Omental fat pad (tissue), 4 donors: ENCODE measurements at places on chromosomes 12 and 14. TPM values are rescaled to one million over a fixed set of nuclear protein-coding genes. Genes with fewer than 3 reads are reported as not detected.
A peak's percentile ranks its signal among the peaks of the same experiment; 100 is the strongest.

GRCh38 chr14:34987180-34987579, 4.4 kb downstream of the SRP54 start:
- no peak for DNase-seq

MMP19 gene
- 283 TPM for total RNA-seq

DNA sequence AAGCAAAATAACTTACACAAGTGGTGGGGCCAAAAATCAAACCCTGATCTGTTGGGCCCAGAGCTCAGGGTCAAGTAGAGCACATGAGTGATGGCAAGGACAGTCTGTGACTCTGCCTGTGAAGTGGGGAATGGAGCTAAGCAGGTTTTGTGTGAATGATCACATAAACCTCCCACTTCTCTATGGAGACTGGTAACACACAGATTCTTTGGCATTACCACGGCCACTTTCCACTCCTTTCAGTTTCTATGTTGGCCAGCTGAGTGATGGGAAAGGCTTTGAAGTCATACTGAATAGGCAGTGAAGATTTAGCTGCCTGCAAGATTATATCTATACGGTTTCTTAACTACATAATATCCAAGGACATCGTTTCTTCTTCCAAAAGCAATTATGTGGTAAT, 97.9 kb downstream of the ARMH4 start:
- DNase-seq = no peak

DNA sequence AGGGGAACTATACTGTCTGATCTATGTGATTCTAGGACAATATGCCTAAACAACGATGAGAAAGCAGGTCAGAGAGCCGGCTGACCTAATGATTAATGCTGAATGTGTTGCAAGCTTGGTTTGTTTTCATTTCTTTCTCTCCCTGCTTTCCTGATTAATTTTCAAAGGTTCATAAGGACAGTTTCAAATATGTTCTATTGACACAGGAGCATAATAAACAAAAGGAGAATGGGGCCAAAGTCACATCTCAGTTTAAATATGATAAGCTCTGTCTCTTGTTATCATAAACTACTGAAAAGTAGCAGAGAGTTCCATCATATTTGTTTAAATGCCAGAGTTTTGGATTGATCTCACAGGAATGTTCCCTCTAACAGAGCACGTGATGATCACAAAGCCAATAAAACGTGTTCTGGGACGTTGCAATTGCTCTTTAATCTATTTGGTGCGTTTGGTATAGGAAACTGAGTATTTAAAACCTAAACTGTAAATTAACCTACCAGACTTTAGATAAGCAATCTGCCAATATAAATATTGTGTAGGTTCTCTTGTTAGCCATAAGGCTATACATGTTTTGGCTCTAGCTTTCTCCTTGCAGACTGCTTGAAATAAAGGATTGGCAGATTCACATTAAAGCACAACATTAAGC, 3.7 kb upstream of the HSD17B6 start:
- DNase-seq = no peak

DNA sequence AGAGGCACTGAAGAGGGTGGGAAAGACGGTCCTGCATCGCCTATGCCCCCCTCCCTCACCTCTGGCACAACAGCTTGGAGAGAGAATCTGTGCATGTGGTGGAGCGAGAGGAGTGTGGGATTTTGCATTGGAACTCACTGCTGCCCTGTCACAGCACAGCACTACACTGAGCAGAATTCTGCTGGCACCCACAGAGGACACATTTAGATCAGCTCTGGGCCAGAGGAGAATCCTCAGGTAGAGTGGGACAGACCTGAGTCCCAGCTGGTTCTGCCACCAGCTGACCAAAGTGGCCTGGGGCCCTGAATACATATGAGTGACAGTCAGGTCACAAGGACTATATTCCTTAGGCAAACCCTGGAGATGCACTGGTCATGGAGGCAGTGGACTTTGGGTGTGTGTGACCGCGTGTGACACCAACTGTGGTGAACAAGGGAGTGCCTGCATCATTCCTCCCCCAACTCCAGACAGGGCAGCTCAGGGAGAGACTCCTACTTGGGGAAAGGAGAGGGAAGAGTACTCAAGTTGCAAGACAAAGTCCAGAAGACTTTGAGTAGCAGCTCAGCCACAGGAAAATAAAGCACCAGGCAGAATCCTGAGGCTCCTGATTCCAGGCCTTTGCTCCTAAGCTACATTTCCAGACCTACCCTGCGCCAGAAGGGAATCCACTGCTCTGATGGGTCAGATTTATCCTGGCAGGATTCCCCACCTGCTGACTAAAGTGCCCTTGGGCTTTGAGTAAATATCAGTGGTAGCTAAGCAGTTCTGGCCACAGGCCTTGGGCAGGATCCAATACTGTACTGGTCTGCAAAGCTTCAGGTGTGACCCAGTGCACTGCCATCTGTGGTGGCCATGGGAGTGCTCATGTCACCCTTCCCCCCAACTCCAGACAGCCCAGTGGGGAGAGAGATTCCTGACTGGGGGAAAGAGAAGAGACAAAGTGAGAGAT, 10.6 kb upstream of the ACOT1 start:
- DNase-seq = no peak

HAL gene
- total RNA-seq = 1.8 TPM

- no peak for DNase-seq
These were observed 224.2 kb downstream of the RAD51B start for GRCh38 chr14:68043752-68044151.

DHRS7 gene
- 82.9 TPM for total RNA-seq

GRCh38 chr14:28412077-28412476, 354.5 kb upstream of the FOXG1 start:
- DNase-seq = no peak

DNA sequence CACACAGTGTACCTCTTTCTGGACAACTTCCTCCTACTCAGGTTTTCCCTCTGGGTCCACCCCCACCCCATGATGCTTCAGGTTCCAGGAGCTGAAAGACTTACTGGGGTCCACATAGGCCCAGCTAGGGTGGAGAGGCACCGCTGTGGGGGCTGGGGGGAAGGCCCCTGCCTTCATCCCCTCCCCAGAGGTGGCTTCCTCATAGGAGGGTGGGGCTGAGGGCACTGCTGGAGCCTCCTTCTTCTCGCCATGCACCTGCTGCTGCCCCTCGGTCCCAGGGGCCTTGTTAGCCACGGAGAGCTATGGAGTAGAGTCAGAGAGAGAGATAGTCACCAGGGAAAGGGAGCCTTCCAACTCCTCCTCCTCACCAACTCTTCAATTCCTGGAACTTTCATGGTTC, 2.7 kb downstream of the FAIM2 start:
- no peak for DNase-seq

GRCh38 chr14:104712881-104713734, 10.9 kb upstream of the ADSS1 start:
- no peak for DNase-seq

- no peak for DNase-seq
These were observed 19.4 kb downstream of the TPH2 start for GRCh38 chr12:71958056-71958455.

- no peak for DNase-seq
These were observed 92.8 kb downstream of the SINHCAF start for GRCh38 chr12:31233061-31233730.

TOMM20L gene
- total RNA-seq = not detected

- no peak for DNase-seq
These were observed 60.2 kb downstream of the ANO2 start for GRCh38 chr12:5884866-5885265.

GRCh38 chr12:64332938-64333337, 57.6 kb downstream of the C12orf56 start:
- DNase-seq = no peak

DNA sequence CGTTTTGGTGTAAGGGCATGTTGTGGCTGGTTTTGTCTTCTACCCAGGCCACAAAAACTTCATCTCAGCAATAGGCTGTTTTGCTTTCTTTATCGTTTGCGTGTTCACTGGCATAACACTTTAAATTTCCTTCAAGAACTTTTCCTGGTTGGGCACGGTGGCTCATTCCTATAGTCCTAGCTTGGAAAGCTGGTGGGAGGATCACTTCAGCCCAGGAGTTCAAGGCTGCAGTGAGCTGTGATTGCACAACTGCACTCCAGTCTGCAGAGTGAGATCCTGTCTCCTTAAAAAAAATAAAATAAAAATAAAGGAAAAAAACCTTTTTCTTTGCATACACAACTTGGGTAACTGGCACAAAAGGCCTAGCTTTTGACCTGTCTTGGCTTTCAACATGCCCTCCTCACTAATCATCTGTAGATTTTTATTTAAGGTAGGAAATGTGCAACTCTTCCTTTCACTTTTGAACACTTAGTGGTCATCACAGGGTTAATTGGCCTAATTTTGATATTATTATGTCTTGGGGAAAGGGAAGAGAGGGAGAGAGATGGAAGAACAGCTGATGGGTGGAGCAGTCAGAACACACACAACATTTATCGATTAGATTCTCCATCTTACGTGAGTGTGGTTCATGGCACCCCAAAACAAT, 78.9 kb upstream of the PSMA6 start:
- DNase-seq = no peak

GRCh38 chr14:94005324-94006073, 8.4 kb downstream of the CCDC197 start:
- no peak for DNase-seq

SERPINA5 gene
- total RNA-seq = 0.24 TPM

GRCh38 chr12:46004715-46005114, 14.3 kb upstream of the SCAF11 start:
- no peak for DNase-seq

GRCh38 chr12:116734156-116734768, 3.6 kb downstream of the SPRING1 start:
- no peak for DNase-seq

CCNT1 gene
- 34.0 TPM for total RNA-seq

- no peak for DNase-seq
These were observed 125.3 kb downstream of the ETV6 start for GRCh38 chr12:11774821-11775220.

GRCh38 chr12:109782326-109782703, 50.9 kb downstream of the TRPV4 start:
- no peak for DNase-seq

- no peak for DNase-seq
These were observed 27.6 kb downstream of the JAG2 start for GRCh38 chr14:105141026-105141425.

DNA sequence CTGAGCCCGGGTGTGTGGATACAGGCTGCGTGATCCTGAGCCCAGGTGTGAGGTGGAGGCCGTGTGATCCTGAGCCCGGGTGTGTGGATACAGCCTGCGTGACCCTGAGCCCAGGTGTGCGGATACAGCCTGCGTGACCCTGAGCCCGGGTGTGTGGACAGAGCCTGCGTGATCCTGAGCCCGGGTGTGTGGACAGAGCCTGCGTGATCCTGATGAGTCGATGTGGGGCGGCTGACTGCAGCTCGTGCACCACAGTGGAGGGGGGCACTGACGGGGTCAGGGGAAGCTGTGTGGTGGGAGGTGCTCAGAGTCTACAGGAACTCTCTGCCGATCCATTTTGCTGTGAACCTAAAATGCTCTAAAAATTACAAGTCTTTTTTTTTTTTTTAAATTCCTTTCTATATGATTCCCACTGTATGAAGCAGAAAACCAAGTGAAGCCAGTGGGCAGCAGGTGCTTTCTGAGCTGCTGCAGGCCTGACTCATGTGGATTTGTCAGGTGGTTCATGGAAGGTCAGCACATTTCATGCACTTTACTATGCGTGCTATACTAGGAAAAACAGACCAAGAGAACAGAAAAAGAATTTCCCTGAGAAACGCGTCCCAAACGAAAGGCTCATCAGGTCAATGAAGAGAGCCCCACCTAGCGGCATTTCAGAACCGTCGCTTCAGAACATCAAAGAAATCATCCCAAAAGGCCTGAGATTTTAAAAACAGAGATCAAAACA, 19.3 kb downstream of the BRF1 start:
- DNase-seq = no peak

DNA sequence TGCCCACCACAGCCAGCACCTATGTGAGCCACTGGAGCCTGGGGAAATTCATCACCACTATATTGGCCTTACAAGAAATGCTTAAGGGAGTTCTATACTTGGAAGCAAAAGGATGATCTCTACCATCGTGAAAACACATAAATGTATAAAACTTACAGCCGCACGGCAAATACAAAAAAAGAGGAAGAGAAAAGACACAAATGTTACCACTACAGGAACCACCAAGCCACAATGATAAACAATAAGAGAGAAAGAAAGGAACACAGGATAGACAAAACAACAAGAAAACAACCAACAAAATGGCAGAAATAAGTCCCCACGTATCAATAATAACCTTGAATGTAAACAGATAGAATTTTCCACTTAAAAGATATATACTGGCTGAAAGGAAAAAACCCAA, 267.5 kb downstream of the TMEM121 start:
- DNase-seq = no peak

GRCh38 chr12:54933376-54933775, 51.2 kb downstream of the TESPA1 start:
- DNase-seq = no peak

DNA sequence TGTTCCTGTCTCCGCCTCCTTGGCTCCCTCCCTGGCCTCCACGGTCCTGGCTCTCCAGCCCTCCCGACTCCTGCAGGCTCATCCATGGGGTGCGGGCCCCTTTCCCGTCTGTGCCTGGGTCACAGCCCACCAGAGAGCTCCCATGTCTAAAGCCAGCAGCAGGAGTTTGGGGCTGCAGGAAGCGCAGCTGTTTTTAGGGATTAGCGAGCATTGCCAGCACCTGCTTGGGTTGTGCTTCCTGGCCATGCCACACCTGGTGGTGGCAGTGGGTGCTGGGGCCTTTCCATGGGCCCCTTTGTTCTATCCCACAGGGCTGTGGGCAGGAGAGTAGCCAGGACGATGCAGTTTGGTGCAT, 64.7 kb downstream of the KIF26A start:
- no peak for DNase-seq

GRCh38 chr14:69460093-69460701, 24.3 kb upstream of the PLEKHD1 start:
- DNase-seq = peak; percentile 32

GRCh38 chr14:88324930-88325329, 1.9 kb upstream of the KCNK10 start:
- no peak for DNase-seq

- no peak for DNase-seq
These were observed 5.9 kb upstream of the ASB8 start for GRCh38 chr12:48163150-48163747.
